GDM1 (cell line): ENCODE measurements at places on chromosomes 12 and 14.

DNA sequence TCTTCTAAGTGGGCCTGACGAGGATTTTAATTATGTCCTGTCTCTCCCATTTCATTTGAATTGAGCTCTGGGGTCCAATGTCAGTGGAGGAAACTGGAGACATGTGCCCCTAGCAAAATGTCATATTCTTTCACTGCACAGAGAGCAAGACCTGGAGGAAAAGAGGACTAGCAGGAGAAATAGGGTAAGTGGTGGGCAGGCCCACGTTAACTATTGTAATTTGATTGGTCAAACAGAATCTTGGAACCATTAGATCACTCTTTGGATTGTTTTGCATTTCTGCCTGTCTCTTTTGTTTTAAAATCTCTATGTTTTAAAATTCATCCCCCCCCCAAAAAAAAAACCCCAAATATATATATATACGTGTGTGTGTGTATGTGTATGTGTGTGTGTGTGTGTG lies 113.9 kb upstream of the PELI2 start:
- DNase-seq: no peak

DNA sequence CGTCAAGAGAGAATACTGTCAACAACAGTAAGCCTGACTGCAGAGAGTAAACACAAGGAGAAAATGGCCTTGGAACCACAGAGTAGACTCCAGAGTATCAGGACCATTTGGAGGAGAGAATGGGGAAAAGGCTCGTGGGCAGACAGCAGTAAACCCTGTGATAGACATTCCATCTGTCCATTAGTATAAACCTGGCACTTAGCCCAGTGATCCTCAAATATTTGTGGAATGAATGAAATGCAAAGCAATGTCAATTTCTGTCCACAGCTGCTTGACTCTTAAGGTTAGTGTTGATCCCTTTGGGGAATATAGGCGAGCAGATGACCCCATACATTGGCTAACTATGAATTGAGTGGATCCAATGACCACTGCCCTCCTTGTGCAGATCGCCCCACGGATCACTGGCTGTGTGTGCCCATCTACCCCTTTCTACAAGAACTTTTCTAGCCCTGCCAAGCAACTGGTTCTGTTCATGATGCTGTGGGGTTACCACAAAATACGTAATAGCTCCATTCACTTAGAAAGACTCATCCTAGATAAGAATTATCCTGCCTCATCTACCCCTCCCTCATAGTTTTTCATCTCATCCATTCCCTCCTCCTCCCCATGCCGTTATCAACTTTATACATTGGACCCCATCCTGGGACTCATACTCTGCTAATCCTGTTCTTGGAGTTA lies 846.8 kb downstream of the NRXN3 start:
- no peak for DNase-seq

DNA sequence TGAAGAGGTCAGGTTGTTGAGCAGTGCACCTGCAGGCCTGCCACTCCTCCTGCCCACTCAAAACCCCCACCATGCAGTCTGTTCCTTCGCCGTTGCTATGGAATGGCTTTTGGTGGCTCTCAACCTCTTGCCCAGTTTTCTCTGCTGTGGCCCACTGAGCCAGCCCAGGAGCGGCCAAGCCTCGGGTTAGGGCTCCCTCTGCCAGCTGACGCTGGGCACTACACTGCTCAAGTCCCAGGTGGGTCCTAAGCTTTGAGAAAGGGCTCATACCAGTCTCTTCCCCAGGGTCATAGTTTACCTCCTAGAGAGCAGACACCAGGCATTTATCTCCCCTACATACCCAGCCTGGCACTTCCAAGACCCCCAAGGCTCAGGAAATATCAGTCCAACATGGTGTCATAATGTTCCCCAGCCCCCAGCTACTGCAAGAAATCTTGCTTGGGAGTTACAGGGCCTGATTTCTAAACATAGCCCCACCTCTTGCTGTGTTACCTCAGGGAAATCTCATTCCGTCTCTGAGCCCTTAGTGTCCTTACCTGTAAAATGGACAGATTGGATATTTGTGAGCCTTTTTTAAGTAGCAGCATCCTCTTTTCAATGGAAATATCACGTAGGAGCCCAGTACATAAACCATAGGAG lies 59.4 kb downstream of the TSPAN11 start:
- no peak for DNase-seq

- no peak for DNase-seq
These were observed 52.4 kb downstream of the MON2 start for GRCh38 chr12:62519043-62519442.

- DNase-seq: no peak
These were observed 67.6 kb downstream of the DENND5B start for GRCh38 chr12:31523306-31523705.

DNA sequence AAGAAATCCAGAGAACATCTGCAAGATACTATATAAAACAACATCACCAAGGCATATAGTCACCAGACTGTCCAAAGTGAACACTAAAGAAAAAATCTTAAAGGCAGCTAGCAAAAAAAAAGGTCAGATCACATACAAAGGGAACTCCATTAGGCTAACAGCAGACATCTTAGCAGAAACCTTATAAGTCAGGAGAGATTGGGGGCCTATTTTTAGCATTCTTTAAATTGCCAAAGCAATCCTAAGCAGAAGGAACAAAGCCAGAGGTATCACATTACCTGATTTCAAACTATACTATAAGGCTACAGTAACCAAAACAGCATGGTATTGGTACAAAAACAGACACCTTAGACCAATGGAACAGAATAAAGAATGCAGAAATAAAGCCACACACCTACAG lies 92.5 kb downstream of the IPO8 start:
- no peak for DNase-seq

- DNase-seq: no peak
These were observed 50.8 kb upstream of the PRICKLE1 start for GRCh38 chr12:42640391-42640790.

DNA sequence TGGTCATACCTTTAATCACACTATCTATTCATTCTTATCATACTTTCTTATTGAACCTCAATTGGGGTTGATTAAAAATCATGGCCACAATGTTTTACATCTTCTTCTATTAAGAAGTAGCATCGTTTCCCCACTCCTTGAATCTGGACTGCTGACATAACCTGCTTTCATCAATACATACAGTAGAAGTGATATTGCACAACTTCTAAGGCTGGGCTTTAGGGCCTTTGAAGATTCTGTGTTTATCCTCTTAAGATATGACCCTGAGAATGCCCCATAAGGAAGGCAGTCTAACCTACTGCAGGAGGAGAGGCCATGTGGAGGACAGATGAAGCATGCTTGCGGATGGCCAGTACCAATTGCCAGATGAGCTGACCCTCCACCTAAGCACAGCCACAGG lies 1142.8 kb upstream of the SEL1L start:
- no peak for DNase-seq

- no peak for DNase-seq
These were observed 7.6 kb upstream of the MARK3 start for GRCh38 chr14:103377522-103378037.

DNA sequence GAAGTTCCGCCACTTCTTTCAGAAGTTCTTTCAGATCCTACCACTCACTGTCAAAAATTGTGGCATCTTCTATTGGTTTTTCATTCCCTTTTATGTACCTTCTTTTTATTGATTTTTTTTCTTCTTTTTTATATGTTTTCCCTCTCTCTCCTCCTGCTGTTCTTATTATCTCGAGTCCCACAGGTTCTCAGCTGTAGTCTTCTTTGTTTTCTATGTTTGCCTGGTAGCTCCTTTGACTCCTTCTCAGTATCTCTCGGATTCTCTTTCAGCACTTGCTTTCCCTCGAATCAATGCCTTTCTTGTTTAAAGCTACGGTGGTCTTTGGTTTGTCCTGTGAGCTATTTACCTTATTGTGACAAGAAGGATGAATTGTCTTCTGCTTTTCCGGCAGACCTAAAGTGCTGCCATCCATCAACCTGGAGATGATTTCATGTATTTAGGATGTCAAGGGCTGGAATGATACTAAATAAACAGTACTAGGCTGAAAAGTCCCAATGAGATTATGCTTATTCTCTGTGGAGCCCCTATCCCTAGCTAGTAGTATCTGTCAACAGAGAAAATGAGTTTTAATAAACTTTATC lies 541.7 kb downstream of the NOVA1 start:
- no peak for DNase-seq

DNA sequence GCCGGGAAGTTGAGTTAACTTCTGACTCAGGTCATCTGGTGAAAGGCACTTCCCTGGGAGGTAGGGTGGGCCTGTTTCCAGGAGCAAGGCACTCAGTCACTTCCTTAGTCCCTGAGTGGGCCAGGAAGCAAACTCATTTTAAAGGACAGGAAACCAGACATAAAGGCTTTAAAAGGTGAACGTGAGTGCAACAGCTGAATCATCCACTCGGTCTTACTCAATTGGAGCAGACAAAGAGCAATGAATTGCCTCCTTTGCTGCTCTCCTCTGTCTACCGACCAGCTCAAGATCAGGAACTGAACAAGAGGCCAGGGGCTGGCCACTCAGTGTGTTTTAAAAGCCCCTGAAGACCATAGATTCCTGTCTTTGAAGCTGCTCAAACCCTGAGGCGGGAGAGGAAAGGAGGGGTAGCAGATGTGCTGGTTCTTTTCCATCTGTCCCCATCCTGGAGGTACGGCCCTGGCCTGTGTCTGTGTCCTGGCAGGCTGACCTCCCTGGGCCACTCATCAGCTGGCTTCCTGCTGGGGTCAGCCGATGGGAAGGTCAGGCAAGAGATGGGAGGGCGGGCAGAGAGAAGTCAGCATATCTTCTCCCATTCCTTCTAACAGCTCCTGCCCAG lies 148.9 kb downstream of the PPM1H start:
- peak; percentile 45 for DNase-seq

DNA sequence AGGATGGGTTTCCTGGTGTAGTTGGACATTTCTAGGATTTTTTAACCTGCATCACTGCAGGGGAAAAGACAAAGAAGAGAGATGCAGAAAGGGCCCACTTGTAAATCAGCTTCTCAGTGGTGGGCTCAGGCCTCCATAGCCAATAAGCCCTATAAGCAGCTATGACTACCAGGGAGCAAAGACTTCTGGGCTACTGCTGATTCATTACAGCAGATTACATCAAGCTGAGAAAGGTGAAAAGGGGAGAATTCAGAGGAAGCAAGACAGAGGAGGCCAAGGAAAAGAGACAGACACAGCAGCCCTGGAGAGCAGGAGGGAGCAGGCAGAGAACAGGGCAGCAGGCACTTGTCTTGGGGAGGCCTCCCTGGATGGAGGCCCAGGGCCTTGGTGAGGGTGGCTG lies 95.2 kb downstream of the KCNA5 start:
- DNase-seq: no peak

GRCh38 chr14:48890333-48890732 lies 695.8 kb downstream of the RPS29 start:
- no peak for DNase-seq
